EH (cell line): ENCODE measurements at places on chromosomes 5 and 9.
A peak's percentile ranks its signal among the peaks of the same experiment; 100 is the strongest.

- peak; percentile 23 for DNase-seq
Measured at GRCh38 chr9:89225991-89226471, 47.4 kb upstream of the SHC3 start.

- DNase-seq, result no peak
Measured at GRCh38 chr5:74015716-74016115, 389.7 kb downstream of the ARHGEF28 start.

- peak; percentile 7 for DNase-seq
Measured at GRCh38 chr5:119966028-119966427, 336.7 kb downstream of the FAM170A start.

- DNase-seq, result no peak
Measured at GRCh38 chr5:32526810-32527209, 58.5 kb upstream of the SUB1 start.

GRCh38 chr5:127839072-127839471, 135.9 kb downstream of the CCDC192 start:
- no peak for DNase-seq

DNA sequence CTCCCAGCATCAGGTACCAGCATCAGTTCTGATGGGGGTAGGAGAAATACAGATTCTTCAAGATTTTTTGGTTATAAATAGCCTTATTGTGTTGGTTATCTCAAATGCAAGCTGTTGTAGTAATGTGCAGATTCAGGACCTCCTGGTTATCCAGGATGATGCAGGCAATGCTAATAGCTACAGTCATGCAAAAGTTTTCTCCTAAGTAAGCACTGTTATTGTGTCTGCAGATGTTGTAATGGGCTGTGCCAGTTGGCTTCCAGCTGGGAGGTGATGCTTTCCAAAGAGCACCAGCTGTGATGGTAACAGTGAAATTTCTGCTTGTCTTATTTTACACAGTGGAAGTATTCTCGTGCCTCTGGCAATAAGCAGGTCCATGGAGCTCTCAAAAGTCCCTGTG, 719.2 kb upstream of the CTNND2 start:
- no peak for DNase-seq

DNA sequence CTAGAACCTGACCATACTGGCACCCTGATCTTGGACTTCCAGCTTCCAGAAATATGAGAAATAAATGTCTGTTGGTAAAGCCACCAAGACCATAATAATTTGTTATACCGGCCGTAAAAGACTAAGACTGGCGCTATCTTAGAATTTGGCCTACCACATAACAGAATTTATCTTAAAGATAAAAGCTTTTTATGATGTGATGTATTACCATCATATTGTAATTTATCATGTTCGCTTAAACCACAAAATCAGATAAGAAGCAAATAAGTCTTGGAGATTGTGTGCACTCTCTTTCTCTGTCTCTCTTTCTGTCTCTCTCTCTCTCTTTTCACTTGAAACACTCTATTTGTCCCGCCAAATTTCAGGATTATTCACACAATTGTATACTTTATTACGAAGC, 35.6 kb downstream of the FST start:
- DNase-seq, result no peak

DNA sequence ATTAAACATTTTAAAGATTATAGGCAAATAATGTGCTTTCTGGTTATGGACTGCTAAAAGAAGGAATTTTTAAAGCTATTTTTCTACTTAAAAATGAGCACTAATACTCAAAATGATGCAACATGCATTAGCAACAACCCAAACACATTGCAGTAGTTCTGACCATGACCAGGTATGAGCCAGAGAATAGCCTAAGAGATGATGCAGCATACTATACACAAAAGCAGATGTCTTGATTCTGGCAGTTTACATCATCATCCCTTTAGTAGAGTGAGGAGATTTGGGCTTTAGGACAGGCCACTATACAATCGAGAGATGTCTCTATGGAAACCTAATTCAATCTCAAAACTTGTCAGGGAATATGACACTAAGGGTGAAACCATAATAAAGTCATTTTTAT, 307.1 kb downstream of the PRR16 start:
- no peak for DNase-seq

GRCh38 chr9:109440117-109440515, 58.0 kb downstream of the PTPN3 start:
- no peak for DNase-seq

DNA sequence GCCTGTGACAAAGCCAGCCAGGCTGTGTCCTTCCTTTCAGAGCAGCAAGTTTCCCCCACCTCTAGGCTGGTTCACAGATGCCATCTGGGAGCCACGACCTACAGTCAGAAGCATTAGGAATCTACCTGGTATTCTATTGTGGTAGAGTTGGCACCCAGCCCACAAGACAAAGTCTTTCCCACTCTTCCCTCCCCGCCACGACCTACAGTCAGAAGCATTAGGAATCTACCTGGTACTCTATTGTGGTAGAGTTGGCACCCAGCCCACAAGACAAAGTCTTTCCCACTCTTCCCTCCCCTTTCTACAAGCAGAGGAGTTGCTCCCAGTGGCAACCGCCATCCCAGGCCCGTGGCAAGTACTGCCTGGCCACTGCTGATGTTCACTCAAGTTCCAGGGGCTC, 157.8 kb upstream of the TNC start:
- DNase-seq, result no peak

- DNase-seq, result peak; percentile 79
Measured at GRCh38 chr9:97845130-97845529, 7.9 kb upstream of the FOXE1 start.

DNA sequence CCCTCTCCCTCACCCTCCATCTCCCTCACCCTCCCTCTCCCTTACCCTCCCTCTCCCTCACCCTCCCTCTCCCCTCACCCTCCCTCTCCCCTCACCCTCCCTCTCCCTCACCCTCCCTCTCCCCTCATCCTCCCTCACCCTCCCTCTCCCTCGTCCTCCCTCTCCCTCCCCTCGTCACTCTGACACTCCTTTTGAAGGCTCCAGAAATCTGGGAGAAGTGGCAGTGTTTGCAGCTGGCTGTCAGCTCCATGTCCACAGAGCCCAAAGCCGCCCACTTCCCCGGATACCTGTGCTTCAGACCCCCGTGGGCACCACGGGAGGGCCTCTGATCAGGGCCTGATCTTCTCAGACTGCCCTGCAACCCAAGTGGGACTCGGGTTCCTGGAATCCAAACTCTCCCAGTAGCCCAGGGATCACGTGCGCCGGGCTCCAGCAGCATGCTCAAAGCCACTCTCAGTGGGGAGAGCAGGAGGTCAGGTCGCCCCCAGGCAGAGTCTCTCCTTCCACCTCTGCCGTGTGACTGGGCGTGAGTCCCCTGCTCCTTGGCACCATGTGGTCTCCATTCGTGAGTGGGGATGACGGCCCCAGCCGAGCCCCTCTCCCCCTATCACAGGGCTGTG, 33.1 kb downstream of the DBH start:
- no peak for DNase-seq

- DNase-seq, result peak; percentile 64
Measured at GRCh38 chr5:10577371-10578292, 13.8 kb downstream of the ANKRD33B start.

DNA sequence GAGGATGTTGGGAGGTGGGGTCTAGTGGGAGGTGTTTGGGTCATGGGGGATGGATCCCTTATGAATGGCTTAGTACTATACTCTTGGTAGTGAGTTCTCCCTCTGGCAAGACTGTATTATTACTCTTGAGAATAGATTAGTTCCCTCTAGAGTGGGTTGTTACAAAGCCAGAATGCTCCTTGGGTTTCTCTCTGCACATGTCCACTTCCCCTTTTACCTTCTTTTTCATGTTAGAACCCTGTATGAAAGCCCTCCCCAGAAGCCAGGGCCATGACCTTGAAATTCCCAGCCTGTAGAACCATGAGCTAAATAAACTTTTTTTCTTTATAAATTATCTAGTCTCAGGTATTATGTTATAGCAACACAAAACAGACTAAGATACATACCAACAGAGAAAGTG, 31.1 kb downstream of the SLC24A2 start:
- DNase-seq, result no peak

GRCh38 chr9:21864505-21864904, 62.1 kb downstream of the MTAP start:
- DNase-seq, result no peak

- peak; percentile 77 for DNase-seq
Measured at GRCh38 chr9:127899128-127899943, at the start of gene ST6GALNAC6. Gene ST6GALNAC6, minus strand, starts transcription at chr9:127899603. Its CDS starts 1,622 bp downstream, at chr9:127897981.

GRCh38 chr5:55313870-55314617, 6.3 kb downstream of the MTREX start:
- no peak for DNase-seq

DNA sequence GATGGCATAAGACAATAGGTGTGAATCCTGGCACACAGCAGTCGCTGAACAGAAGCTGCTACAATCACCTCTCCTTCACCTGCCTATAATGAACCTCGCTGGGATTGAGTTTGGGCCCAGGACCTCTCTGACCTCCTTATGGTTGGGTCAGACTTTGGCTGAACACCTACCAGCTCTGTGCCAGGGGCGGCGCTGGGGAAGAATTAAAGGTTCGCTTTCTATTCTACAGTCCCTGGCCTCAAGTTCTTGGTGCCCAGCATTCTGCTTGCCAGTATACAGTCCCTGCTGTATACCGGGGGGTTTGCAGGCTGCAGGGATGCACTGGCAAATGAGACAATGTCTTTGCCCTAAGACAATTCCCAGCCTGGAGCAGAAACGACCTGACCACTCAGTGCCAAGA, 895 bp upstream of the STRBP start:
- DNase-seq, result no peak

DNA sequence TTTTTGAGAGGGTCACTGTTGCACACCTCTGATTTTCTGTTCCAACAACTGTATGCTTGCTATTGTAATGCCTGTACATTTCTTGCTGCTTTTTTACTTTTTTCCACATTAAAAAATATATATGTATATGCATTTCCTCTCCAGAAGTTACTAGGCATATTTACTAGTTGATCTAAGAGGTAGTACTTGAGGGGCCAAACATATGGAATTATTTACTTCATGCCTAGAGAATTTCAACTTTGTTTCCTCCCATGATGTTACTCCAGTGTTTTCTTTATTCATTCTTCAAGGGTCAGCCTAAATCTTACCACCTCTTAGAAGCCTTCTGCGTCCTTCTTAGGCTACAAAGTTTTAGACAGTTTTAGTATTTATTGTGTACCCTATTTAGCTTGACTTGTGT, 122.7 kb downstream of the NMUR2 start:
- no peak for DNase-seq

DNA sequence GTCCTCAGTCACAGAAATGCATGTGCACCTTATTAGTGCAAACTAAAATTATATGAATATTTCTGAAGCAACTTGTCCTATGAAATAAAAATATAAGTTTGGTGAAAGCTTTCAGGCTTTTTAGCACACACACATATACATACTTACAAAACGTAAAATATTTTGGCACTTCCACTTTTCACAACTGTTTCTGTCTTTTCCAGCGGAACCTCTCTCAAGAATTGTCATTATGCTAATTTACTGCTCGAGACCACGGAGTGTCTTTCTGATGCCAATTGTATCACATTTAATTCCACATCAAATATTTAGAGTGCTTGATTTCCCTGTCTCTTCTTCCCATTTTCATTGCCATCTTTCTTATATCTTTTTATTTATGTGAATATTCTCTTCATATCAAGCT, 100.4 kb downstream of the MEF2C start:
- DNase-seq, result no peak

GRCh38 chr5:55604611-55605067, 69.9 kb upstream of the PLPP1 start:
- DNase-seq, result peak; percentile 82

- peak; percentile 12 for DNase-seq
Measured at GRCh38 chr5:81986126-81986525, 14.3 kb downstream of the ATG10 start.

DNA sequence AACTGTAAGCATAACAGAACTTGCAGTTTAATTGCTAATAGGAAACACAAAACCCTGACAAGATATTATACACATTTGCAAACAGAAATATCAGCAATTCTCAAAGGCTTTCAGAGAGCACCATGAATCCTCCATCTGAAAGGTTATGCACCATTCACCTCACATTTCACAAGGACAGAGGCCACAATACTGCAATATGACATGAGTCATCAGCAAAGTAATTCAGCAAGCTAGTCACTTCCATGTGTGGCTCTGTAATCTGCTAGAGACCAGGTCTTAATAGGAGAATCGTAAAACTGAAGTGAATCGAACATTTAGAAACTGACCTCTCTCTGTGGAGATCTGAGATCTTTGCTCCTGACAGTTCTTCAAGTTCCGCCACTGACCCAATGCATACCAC, 28.3 kb downstream of the IARS1 start:
- peak; percentile 56 for DNase-seq

- DNase-seq, result no peak
Measured at GRCh38 chr5:131139321-131139720, 25.7 kb downstream of the HINT1 start.

DNA sequence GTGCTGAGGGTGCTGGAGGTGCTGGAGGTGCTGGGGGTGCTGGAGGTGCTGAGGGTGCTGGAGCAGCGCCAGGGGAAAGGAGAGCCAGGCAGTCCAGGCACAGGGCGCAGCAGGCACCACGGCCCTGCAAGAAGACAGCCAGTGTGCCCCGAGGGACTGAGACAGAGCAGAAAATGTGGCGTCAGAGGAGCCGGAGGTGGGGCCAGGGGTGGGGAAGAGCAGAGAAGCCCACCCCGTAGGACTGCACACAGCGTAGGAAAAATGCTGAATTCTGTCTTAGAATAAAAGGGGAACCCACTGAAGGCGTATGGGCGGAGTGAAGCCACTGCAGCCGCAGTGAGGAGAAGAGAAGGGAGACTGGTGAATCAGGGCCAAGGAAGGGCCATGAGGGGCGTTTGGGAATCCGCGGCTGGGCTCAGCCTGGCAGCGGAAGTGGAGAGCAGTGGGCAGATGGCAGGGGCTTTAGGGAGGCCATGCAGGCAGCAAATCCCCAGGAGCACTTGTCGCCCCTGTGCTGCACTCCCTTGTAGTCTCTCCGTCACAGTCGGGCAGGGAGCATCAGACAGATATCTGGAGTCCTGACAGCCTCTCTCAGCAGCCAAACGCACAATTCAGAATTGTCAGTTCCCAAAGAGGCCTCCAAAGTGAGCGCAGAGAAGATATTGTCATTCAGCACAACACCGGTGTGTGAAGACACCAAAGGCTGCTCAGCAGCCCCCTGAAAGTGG, 35.9 kb upstream of the LECT2 start:
- DNase-seq, result no peak

- no peak for DNase-seq
Measured at GRCh38 chr5:5615569-5615968, 193.1 kb downstream of the ICE1 start.

DNA sequence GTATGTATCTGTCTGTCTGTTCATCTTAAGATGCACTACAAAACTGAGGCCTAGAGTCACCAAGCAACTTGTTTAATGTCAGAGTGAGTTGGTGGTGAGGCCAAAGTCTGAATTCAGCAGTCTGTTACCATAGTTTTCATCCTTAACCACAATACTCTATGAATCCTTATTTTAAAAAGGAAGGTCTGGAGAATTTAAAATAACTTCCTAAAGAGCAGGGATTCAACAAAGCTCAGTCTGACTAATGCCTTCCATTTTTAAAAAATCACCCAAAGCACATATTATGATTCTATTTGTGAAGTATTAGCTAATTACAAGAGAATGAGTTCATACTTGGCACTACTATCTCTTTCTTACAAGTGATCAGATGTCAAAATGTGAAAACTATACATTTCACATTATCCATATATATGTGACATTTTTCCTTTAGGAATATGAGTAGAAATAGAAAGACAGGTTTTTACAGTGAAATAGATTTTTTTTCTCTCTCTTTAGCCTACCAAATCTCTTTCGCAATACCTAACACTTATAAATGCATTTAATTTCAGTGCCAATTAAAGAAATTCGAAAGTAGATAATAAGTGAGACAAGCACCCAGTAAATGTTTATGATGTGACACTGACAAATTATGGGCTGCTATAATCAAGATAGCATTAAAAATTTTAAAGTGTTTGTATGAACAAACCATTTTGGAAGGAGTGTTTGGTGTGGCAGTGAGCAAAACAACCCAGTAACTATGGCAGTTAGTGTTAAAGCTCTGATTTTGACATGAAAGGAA, 102.3 kb upstream of the CDKN2B start:
- DNase-seq, result peak; percentile 69
